ENCODE measurements at places on chromosomes 1 and 21. TPM values are rescaled to one million over a fixed set of nuclear protein-coding genes. Genes with fewer than 3 reads are reported as not detected.
A peak's percentile ranks its signal among the peaks of the same experiment; 100 is the strongest.

DNA sequence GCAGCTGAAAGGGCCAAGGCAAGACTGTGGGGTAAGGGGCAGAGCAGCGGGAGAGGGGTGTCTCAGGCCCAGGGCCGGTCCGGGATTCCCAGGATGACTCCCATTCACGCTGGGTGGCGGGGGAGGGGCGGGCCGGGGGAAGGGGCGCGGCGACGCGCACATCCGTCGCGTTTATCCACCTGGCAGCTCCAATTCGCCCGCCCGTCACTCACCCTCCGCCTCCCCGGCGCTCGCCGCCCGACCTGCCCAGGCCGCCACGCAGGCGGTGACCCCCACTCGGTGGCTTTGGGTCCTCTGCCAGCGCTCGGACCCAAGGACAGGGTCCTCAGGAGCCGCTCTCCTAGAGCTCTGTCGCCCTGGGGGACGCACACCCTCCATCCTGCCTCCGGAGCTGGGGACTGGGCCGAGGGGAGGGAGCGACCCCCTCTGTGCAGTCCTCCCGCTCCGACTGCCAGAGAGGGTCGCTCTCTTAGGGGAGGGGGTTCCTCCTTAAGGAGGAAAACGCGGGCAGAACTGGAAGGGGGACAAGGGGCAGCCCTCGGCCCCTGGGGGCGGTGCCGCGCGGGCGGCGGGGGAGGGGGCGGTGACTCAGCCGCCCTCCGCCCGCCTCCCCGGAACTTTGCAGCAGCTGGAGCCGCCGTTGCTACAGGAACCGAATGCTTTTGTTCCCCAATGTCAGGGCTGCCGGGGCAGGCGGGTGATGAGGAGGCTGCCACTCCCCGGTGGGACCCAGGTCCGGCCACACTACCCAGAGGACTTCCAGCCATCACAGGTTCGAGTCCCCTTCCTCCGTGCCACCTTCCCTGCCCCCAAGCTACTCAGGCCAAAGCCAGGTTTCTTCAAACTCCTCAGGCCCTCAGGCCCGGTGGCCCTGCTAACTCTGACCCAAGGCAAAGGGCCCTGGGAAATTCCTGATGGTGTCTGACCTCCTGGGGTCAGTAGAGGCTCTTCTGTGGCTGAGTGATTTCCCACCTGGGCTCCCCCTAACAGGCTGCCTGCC is 3.4 kb downstream of the ADGRB2 start:
- DNase-seq = peak; percentile 71
- peaks cover 29% of the 10 kb centered on the region for H3K4me1 ChIP-seq
- peak overlapping the region; percentile 42 for H3K4me3 ChIP-seq
- H3K27ac ChIP-seq = no peak overlapping the region

DNA sequence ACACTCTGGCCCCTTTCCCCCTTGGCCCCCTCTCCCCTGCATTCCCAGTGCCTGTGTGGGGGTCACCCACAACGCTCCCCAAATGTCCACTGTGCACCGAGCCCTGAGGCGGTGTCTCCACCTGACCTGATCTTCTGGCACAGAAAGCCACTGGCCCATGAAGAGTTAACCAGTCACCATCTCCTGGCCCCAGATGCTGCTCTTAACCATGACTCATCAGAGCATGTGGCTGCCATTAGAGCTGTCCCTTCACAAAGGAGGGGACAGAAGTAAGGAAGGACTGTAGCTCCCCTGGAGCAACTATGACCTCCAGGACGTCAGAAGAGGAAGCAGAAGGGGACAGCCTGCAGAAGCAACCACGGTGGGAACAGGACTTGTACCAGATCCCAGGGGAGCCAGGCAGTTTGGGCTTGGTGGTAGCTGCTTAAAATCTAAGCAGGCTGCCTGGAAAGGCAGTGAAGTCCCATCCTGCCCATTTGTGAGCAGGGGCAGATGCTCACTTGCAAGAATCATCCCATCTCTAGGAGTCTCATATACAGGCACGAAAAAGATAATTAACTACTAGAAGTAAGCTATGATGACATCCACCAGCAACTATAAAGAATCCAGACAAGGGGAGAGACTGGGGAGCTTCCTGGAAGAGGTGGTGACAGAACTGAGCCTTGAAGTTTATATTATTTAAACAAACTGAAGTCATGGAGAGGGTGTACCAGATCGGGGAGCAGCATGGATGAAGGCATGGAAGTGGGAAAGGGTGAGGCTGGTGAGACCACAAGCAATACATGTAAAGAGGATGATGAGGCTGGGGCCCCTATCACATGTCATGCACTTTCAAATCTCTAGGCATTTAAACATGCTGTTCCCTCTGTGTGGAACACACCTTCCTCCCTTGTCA is 1.1 kb upstream of the TTC39A start:
- DNase-seq = no peak
- peaks cover 7% of the 10 kb centered on the region for H3K4me1 ChIP-seq
- peaks cover 34% of the 10 kb centered on the region for H3K27me3 ChIP-seq
- H3K4me3 ChIP-seq = peak overlapping the region; percentile 45

C1QA gene
- not detected for total RNA-seq

DNA sequence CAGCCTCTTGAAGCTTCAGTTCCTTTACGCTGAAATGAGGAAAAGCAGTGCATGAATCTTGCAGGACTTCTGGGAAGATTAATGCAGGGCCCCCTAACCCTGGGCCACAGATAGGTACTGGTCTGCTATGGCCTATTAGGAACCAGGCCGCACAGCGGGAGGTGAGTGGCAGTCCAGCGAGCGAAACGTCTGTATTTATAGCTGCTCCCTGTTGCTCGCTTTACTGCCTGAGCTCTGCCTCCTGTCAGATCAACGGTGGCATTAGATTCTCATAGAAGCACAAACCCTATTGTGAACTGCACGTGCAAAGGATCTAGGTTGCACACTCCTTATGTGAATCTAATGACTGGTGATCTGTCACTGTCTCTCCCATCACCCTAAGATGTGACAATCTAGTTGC is 130.2 kb downstream of the CHRM3 start:
- H3K4me3 ChIP-seq = no peak overlapping the region
- no peak for DNase-seq
- H3K27me3 ChIP-seq = no peaks in the 10 kb centered on the region
- no peak overlapping the region for H3K27ac ChIP-seq

GRCh38 chr1:156517748-156518147 is 17.2 kb upstream of the MEF2D start:
- no peak overlapping the region for H3K27ac ChIP-seq
- H3K27me3 ChIP-seq = no peaks in the 10 kb centered on the region
- H3K36me3 ChIP-seq = no peaks in the 10 kb centered on the region
- no peak overlapping the region for H3K4me3 ChIP-seq
- DNase-seq = no peak

GRCh38 chr1:202858331-202858730 is 30.6 kb downstream of the RABIF start:
- H3K4me3 ChIP-seq = no peak overlapping the region
- DNase-seq = no peak
- H3K27ac ChIP-seq = no peak overlapping the region
- peaks cover 8% of the 10 kb centered on the region for H3K4me1 ChIP-seq

GRCh38 chr1:177820213-177820612 is 149.6 kb downstream of the SEC16B start:
- H3K4me1 ChIP-seq = peaks cover 2% of the 10 kb centered on the region
- no peak overlapping the region for H3K4me3 ChIP-seq
- H3K36me3 ChIP-seq = no peaks in the 10 kb centered on the region
- no peak overlapping the region for H3K27ac ChIP-seq

GRCh38 chr1:202589190-202589930 is 120.9 kb downstream of the SYT2 start:
- no peak overlapping the region for H3K4me3 ChIP-seq
- no peaks in the 10 kb centered on the region for H3K36me3 ChIP-seq
- H3K27ac ChIP-seq = no peak overlapping the region

DNA sequence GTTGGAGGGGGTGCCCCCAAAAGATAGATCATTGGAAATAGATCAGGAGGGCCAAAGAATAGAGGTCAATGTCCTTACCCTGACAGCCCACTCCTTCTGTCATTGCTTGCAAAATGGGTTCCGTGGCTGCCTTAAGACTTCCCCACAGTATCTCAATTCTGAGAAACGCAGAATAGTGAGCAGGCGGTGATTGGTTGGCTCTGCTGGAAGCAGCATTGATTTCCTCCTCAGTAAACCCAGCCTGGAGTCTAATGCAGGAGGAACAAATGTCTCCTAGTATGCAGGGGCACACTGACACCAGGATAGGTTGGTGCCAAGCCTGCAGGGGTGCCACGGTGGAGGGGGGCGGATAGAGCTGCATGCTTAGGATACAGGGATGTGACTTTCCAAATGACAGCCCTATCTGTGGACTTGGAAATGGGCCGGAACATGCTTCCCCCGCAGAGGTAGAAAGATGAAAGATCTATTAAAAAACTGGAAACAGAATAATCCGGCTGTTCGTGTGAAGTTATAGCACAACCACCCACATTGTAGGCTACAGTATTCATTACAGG is 76.9 kb downstream of the BRINP2 start:
- no peaks in the 10 kb centered on the region for H3K27me3 ChIP-seq
- H3K4me1 ChIP-seq = no peaks in the 10 kb centered on the region
- no peak overlapping the region for H3K27ac ChIP-seq
- H3K4me3 ChIP-seq = no peak overlapping the region
- no peaks in the 10 kb centered on the region for H3K36me3 ChIP-seq

- H3K4me1 ChIP-seq = no peaks in the 10 kb centered on the region
- no peak overlapping the region for H3K4me3 ChIP-seq
- peaks cover 17% of the 10 kb centered on the region for H3K36me3 ChIP-seq
- H3K27ac ChIP-seq = no peak overlapping the region
Measured at GRCh38 chr21:14995226-14995625, 69.6 kb downstream of the NRIP1 start.

GRCh38 chr1:160101037-160101716 is 2.8 kb upstream of the IGSF8 start:
- peak overlapping the region; percentile 26 for H3K4me3 ChIP-seq
- peaks cover under 1% of the 10 kb centered on the region for H3K27me3 ChIP-seq
- peak; percentile 78 for DNase-seq
- H3K36me3 ChIP-seq = no peaks in the 10 kb centered on the region
- peaks cover 49% of the 10 kb centered on the region for H3K4me1 ChIP-seq

- peaks cover 13% of the 10 kb centered on the region for H3K27me3 ChIP-seq
- H3K4me1 ChIP-seq = peaks cover 21% of the 10 kb centered on the region
- H3K36me3 ChIP-seq = no peaks in the 10 kb centered on the region
- H3K27ac ChIP-seq = peak overlapping the region; percentile 74
- H3K4me3 ChIP-seq = peak overlapping the region; percentile 74
Measured at GRCh38 chr1:159854116-159854692, 8.3 kb downstream of the VSIG8 start.

GRCh38 chr1:165539306-165539705 is 4.5 kb upstream of the LRRC52 start:
- DNase-seq = no peak
- H3K27ac ChIP-seq = no peak overlapping the region
- H3K27me3 ChIP-seq = peaks cover 24% of the 10 kb centered on the region
- no peaks in the 10 kb centered on the region for H3K4me1 ChIP-seq
- H3K36me3 ChIP-seq = no peaks in the 10 kb centered on the region

DNA sequence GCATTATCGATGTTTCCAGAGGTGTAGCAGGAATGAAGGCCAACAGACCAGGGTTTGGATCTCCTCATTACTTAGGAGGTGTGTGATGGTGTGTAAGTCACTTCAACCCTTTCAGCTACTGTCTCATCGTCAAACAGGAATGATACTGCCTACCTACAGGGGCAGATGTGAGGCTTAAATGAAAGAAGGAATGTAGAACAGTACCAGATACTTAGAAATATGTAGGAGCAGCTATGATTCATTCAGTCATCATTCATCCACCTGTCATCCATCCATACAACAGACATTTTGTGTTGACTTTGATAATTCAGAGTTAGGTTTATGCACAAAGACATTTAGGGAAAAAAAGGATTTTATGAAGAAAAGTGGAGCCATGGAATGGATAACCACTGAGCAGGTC is 486.9 kb upstream of the DAB1 start:
- H3K27me3 ChIP-seq = no peaks in the 10 kb centered on the region
- no peaks in the 10 kb centered on the region for H3K4me1 ChIP-seq
- no peak overlapping the region for H3K4me3 ChIP-seq

CD84 gene
- total RNA-seq = 15.4 TPM

FMO3 gene
- total RNA-seq = not detected

DNA sequence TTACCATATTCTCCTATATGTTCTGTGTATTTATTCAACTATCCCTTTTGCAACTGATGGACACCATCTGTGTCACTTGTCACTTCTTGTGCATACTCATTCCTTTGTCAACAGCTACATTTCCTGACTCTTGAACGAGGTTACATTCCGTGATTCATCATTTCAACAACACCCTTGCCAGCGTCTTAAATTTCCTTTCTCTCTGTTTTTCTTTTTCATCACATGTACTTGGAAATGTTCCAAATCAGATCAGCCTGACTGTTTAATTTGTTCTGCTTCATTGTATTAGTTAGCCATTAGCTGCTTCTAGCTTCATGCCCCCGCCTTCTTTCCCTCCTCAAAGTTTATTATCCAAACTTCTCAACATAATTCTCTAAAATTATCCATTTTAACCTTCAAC is 173.0 kb downstream of the ADGRL4 start:
- DNase-seq = no peak
- no peaks in the 10 kb centered on the region for H3K36me3 ChIP-seq
- H3K4me3 ChIP-seq = no peak overlapping the region
- H3K27ac ChIP-seq = no peak overlapping the region
- peaks cover 5% of the 10 kb centered on the region for H3K27me3 ChIP-seq
- H3K4me1 ChIP-seq = peaks cover 7% of the 10 kb centered on the region

KIAA1614 gene
- total RNA-seq = 0.21 TPM

MAST2 gene
- 25.7 TPM for total RNA-seq

AUNIP gene
- total RNA-seq = 9.1 TPM

DNA sequence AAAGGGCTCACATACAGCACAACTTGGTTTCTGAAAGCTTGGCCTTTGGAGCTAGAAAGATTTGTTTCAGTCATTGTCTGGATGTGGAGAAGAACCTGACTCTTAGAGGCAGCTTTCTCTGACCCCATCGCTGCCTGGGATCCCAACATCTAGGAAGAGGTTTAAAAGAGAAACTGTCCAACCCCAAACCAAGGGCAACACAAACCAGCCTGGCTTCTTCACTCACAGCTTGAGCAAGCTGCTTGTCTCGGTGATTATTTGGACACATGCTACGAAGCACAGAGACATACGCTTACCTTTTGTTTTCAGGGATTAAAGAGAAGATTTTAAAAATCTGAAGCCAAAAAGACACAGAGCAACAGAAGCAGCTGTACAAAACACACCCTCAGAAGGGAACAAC is 109.8 kb downstream of the ETS2 start:
- DNase-seq = no peak
- no peaks in the 10 kb centered on the region for H3K36me3 ChIP-seq
- peaks cover 18% of the 10 kb centered on the region for H3K27me3 ChIP-seq
- H3K4me1 ChIP-seq = no peaks in the 10 kb centered on the region

GRCh38 chr1:161986328-161986727 is 37.3 kb downstream of the OLFML2B start:
- no peaks in the 10 kb centered on the region for H3K36me3 ChIP-seq
- H3K27ac ChIP-seq = no peak overlapping the region
- no peak for DNase-seq
- H3K4me1 ChIP-seq = no peaks in the 10 kb centered on the region

DNA sequence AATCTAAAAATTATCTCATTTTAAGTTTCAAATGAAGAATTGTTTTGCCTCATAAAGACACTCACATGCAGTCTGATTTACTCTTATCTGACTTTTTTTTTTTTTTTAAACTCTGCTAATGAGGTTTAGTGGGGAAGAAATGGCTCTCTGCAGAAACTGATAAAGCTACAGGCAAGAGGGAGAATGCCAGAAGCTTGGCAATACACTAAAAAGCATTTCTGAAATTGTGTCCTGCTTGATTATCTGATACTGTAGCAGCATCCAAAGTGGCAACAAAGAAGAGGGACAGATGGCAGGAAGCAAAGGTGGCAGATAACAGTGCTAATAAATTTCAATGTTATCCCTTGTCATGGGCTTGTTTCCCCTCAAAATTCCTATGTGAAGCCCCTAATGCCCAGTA is 1744.9 kb downstream of the NCAM2 start:
- no peak for DNase-seq
- no peaks in the 10 kb centered on the region for H3K4me1 ChIP-seq
- no peak overlapping the region for H3K27ac ChIP-seq

GRCh38 chr21:18467715-18468114 is 64.1 kb upstream of the TMPRSS15 start:
- no peaks in the 10 kb centered on the region for H3K36me3 ChIP-seq
- no peak overlapping the region for H3K27ac ChIP-seq
- no peak overlapping the region for H3K4me3 ChIP-seq

Data from activated CD8-positive, alpha-beta T cell treated with anti-CD3 and anti-CD28 coated beads, Interleukin-2, amount 10 ng/mL, durations not matched to agents 7 days and 5 days (primary cell).